ENCODE measurements at places on chromosomes 7 and 10. TPM values are rescaled to one million over a fixed set of nuclear protein-coding genes. Genes with fewer than 3 reads are reported as not detected.

The CDH23 gene
- 8.2 TPM for total RNA-seq

The ZNF853 gene
- total RNA-seq: 8.8 TPM

The TSPAN12 gene
- total RNA-seq: 55.6 TPM

The RADIL gene
- 6.2 TPM for total RNA-seq

The PNLIPRP1 gene
- not detected for total RNA-seq

DNA sequence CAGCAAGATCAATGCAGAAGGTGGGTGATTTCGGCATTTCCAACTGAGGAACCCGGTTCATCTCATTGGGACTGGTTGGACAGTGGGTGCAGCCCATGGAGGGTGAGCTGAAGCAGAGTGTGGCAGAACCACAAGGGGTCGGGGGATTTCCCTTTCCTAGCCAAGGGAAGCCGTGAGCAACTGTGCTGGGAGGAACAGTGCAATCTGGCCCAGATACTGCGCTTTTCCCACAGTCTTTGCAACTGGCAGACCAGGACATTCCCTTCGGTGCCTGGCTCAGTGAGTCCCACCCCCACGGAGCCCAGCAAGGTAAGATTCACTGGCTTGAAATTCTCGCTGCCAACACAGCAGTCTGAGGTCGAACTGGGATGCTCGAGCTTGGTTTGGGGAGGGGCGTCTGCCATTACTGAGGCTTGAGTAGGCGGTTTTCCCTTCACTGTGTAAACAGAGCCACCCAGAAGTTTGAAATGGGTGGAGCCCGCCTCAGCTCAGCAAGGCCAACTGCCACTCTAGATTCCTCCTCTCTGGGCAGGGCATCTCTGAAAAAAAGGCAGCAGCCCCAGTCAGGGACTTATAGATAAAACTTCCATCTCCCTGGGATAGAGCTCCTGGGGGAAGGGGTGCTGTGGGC, 58.6 kb upstream of the SLC26A5 start:
- H3K4me3 ChIP-seq: no peak overlapping the region
- no peak for DNase-seq
- no peaks in the 10 kb centered on the region for H3K4me1 ChIP-seq

- H3K36me3 ChIP-seq: no peaks in the 10 kb centered on the region
- H3K27me3 ChIP-seq: no peaks in the 10 kb centered on the region
- H3K4me1 ChIP-seq: no peaks in the 10 kb centered on the region
- no peak overlapping the region for H3K27ac ChIP-seq
- no peak overlapping the region for H3K4me3 ChIP-seq
These were observed 388.9 kb upstream of the TPK1 start for GRCh38 chr7:145224775-145225174.

GRCh38 chr10:28925121-28925663, 247.9 kb downstream of the BAMBI start:
- no peaks in the 10 kb centered on the region for H3K36me3 ChIP-seq
- H3K4me3 ChIP-seq: no peak overlapping the region
- no peaks in the 10 kb centered on the region for H3K27me3 ChIP-seq
- no peaks in the 10 kb centered on the region for H3K4me1 ChIP-seq
- DNase-seq: no peak

GRCh38 chr7:79789584-79790345, 336.3 kb upstream of the MAGI2 start:
- no peak overlapping the region for H3K27ac ChIP-seq
- H3K27me3 ChIP-seq: no peaks in the 10 kb centered on the region
- no peaks in the 10 kb centered on the region for H3K36me3 ChIP-seq

GRCh38 chr10:3754727-3755439, 30.1 kb downstream of the KLF6 start:
- H3K4me3 ChIP-seq: no peak overlapping the region
- H3K27ac ChIP-seq: no peak overlapping the region
- H3K4me1 ChIP-seq: no peaks in the 10 kb centered on the region
- H3K36me3 ChIP-seq: no peaks in the 10 kb centered on the region
- no peak for DNase-seq
- H3K27me3 ChIP-seq: no peaks in the 10 kb centered on the region

- peaks cover 23% of the 10 kb centered on the region for H3K4me1 ChIP-seq
- no peaks in the 10 kb centered on the region for H3K27me3 ChIP-seq
- no peak for DNase-seq
- H3K27ac ChIP-seq: no peak overlapping the region
- no peak overlapping the region for H3K4me3 ChIP-seq
- no peaks in the 10 kb centered on the region for H3K36me3 ChIP-seq
These were observed 8.4 kb downstream of the AGAP3 start for GRCh38 chr7:151094675-151095074.

- DNase-seq: no peak
- no peak overlapping the region for H3K27ac ChIP-seq
- H3K4me3 ChIP-seq: no peak overlapping the region
- no peaks in the 10 kb centered on the region for H3K4me1 ChIP-seq
- H3K36me3 ChIP-seq: no peaks in the 10 kb centered on the region
- no peaks in the 10 kb centered on the region for H3K27me3 ChIP-seq
These were observed 60.3 kb upstream of the LYZL1 start for GRCh38 chr10:29228562-29228961.

DNA sequence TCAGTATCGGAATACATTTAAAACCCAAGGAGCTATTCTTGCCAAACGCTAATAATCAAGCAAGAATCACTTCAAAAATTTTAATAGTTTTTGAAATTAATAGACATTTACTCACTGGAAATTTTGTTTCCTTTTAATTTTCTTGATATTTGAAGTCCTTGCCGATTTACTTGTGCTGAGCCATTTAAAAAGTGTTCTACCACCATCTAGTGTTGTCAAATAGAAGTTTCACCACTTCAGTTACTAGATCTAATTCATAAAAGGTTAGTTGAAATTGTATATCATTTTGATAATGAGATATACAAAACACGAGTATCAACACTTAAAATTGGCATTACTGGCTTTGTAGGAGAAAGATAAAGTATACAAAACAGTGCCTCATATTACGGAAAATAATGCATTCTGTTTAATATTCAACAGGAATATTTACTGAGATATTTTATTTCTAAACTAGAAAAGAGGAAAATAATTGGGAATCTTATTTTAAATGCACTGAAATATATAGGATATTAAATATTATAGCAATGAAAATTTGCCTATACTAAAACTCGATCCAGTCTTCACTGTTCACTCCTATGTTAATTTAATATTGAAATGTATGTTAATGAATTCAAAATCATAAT, 664.8 kb upstream of the SEMA3D start:
- no peaks in the 10 kb centered on the region for H3K27me3 ChIP-seq
- H3K27ac ChIP-seq: no peak overlapping the region
- no peaks in the 10 kb centered on the region for H3K36me3 ChIP-seq
- no peaks in the 10 kb centered on the region for H3K4me1 ChIP-seq
- H3K4me3 ChIP-seq: no peak overlapping the region

DNA sequence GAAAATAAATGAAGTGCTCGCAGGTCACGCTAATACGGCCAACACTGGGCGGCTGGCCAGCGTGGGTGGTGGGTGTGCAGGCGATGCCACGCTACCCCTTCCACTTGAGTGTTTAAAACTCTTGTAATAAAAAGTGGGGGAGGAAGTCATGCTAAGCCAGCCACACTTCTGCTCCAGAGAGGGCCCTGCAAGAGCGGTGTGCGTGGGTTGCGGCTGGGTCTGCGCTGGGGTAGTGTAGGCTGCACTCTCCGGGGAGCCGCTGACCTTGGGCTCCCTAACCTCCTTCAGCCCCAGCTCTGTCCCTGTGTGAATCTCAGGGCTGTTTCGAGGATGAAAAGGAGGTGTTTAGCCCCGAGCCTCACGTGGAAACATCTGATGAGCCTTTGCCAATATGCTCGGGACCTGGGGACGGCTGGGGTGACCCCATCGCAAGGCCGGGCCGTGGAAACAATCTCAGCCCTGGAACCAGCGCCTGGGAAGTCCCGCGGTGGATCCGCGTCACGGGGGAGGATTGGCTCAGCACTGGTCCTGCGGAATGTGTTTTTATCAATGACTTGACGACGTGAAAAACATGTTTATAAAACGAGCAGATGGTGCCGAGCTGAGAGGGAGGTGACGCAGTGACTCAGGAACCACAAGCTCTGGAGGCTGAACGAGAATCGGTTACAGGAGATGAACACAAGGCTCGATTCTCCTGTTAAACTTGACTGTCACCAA, 278.5 kb downstream of the DNAJB6 start:
- peaks cover 16% of the 10 kb centered on the region for H3K4me1 ChIP-seq
- no peak overlapping the region for H3K4me3 ChIP-seq
- no peak for DNase-seq
- no peaks in the 10 kb centered on the region for H3K36me3 ChIP-seq
- no peak overlapping the region for H3K27ac ChIP-seq

DNA sequence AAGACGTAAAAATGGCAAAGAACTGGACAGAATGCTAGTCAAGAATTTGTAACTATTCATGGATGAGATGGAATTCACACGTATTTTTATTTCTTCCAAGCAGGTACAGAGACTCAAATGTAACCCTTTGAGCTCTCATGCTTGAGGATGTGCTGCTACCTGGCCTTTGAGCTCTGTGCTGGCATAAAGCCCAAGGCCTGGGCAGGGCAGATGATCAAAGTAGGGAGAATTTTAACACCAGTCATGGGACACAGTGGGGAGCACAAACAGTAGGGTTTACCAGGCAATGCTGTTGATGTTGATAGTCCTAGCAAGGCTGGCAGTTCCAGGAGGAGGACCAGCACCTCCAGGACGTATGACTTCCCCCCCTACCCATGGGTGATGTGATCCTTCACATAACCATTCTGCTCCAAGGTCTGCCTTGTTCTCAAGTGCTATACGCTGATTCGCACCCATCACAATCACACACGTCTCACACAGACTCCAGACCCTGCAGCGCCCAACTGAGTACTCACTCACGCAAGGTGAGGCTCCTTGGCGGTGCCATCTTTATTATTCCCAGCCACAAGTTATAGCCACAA, 48.6 kb upstream of the DLG5 start:
- H3K27me3 ChIP-seq: no peaks in the 10 kb centered on the region
- H3K4me3 ChIP-seq: no peak overlapping the region
- peaks cover 28% of the 10 kb centered on the region for H3K36me3 ChIP-seq
- peak; percentile 41 for DNase-seq
- H3K27ac ChIP-seq: peak overlapping the region; percentile 80

- no peaks in the 10 kb centered on the region for H3K36me3 ChIP-seq
- H3K4me1 ChIP-seq: peaks cover 17% of the 10 kb centered on the region
- peak overlapping the region; percentile 94 for H3K4me3 ChIP-seq
- peak overlapping the region; percentile 92 for H3K27ac ChIP-seq
These were observed 539 bp downstream of the PTCD1 start for GRCh38 chr7:99437946-99438572.
